ENCODE measurements at places on chromosomes 4 and X.

- no peak for DNase-seq
Measured at GRCh38 chr4:121765971-121766538, 1.1 kb upstream of the SMIM43 start.

DNA sequence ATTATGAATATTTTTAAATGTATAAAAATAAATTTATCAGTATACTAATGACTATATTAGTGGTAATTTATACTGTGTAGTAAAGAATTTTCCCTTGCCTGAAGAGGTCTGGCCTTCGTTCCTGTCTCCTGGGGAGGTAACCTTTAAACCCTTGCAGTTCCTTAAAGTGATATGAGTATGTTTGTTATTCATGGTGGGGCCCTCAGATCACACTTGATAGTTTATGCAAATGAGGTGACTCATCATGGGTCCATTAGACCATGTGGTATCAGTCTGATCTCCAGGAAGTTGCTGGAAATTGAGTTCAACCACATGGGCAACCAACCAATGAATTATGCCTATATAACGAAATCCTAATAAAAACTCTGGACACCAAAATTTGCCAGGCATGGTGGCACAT lies 904.1 kb downstream of the RPA4 start:
- DNase-seq: no peak

GRCh38 chrX:68286980-68287379 lies 146.3 kb downstream of the OPHN1 start:
- DNase-seq: no peak

DNA sequence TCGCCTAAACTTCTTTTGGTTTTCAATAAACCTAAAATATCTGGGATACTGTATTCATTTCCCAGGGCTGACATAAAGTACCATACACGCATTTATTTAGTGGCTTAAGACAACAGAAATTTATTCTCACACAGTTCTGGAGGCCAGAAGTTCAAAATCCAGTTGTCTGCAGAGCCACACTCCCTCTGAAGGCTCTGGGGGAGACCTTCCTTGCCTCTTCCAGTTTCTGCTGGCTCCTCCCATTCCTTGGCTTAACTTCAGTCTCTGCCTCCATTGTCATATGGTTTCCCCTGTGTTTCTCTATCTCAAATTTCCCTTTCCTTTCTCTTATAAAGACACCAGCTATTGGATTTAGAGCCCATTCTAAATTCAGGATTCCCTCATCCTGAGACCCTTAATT lies 44.4 kb downstream of the NR3C2 start:
- no peak for DNase-seq

DNA sequence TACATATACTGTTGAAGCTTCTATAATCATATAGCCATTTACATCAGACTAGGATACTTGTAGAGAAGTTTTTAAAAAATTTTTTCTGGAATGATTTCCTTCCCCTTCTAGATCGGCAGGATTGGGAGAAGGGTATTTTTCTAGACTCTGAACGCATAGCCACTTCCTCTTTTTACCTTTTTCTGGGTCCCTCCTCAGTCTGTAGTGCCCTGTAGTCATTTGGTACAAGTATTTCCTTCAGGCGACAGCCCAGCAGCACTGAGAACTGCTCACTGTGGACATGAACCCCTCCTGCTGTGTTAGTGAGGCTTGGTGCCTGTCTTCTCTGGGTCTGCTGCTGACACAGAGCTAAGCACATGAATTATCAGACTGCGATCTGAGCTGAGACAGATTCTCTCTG lies 255.4 kb downstream of the ARHGAP10 start:
- no peak for DNase-seq

- DNase-seq: no peak
Measured at GRCh38 chrX:2391869-2392606, 108.7 kb downstream of the DHRSX start.

DNA sequence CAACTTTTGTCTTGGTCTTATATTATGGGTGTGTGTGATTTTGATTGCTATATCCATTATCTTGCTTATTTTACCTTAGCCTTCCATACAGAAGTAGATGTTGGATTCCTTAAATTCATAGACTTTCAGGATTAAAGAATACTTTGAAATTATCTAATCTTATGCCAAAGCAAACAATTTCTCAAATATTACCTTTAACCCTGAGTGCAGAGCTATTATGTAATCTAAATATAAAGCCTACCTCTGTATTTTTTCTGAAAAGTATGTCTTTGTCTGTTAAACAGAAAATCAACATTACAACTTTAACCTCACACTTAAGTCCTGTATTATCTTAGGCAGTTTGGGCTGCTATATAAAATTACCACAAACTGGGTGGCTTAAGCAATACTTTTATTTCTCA lies 782.5 kb downstream of the STIM2 start:
- DNase-seq: no peak

DNA sequence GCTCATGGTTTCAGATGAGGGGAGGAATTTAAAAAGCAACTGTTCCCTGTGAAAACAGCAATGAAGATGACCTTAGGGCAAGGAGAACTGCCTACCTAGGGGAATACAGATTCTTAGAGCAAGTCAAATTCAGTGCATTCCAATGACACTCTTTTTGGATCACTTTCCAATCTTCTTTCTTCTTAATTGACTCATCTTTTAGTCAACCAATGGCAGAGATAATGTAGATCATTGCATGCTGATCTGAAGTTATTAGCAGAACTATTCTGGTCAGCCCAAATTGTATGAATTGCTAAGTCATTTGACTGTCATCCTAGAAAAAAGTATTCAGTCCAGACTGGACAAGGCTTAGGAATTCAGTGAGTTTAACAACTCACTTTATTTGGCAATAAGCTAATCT lies 12.6 kb upstream of the NR3C2 start:
- no peak for DNase-seq

DNA sequence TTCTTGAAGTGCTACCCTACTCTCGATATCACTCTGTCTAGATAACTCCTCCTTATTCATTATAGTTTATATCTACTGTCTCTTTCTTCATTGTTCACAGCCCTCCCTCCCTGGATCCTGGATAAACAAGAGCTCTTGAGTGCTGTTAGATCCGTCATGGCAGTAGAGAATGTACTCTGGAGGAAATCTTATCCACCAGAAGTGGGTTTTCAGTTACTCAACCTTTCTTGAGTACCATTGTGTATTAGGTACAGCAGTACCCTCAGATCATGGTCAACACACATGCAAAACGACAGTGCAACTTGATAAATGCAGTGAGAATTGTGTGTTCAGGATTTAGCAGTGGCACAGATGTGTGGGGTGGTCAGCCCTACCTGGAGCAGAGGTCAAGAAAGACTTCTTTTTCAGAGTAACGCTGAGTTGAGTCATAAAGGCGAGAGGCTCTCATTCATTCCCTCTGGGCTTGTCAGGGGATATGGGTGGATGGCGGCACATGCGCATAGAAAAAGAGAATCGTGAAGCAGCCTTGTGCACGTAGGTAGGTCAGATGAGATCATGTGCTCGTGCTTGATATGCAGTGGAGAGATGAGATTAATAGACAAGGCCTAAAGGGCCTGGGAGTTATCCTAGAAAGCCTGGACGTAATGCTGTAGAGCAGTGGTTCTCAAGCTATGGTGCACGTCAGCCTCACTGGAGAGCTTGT lies 89.5 kb downstream of the SNX25 start:
- no peak for DNase-seq

DNA sequence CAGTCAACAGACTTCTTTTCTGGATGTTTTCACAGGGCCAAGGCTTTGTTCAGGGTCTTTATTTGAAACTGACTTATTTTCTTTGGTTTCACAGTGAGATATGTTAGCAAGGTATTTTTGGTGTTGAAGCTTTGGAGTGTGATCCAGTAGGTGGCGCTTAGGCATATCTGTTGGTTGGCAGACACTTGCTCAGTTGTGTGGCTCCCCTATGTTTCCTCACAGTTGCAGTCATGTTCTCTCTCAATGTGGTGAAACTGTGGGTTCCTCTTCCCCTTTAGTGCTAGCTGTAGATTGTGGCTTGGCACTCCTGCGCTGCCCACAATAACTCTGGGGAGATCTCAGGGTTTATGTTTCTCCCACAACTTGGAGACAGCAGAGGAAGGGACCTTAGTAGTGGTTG lies 460.8 kb downstream of the SLITRK2 start:
- no peak for DNase-seq

DNA sequence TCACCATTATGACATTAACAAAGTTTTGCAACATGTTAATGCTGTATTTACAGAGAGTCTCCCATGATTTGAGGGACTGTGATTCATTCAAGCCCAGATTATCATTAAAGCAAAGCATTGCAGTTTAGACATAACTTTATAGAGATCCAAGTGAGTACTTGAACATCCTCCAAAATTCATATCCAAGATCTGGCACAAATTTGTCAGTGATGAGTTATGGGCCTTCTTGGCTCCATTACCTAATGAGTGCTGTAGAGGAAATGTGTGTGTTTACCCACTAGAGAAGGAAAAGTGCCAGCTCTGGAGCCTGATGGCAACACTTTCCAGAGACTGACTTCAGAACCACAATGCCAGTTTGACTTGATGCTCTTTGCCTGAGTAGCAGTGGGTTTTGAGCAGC lies 432.3 kb downstream of the GALNTL6 start:
- DNase-seq: no peak

- DNase-seq: no peak
Measured at GRCh38 chr4:20847124-20847747, 147.0 kb downstream of the PACRGL start.

GRCh38 chr4:72809208-72809607 lies 240.2 kb upstream of the ADAMTS3 start:
- no peak for DNase-seq

DNA sequence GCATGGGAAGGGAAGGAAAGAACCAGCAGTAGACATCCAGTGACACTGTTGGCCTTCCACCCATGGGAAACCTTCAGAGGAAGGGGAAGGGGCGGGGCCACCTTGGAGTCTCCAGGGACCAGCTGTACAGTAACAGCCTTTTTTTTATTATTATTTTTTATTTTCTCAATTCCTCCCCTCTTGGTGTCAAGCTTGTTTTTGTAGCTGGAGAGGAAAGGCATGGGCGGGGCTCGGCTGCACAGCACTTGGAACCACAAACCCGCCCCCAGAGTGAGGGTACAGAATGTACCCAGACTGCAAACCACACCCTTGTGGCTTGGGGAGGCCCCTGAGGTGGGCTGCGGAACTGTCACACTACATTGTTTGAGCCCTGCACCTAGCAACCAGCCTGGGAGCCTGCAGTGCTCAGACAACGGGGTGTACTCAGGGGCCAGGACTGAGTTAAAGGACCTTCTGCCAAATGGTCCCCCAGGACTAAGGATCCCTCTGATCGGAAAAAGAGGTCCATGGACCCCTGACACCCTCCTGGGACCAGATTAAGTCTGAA lies 45.7 kb downstream of the PRPS1 start:
- DNase-seq: peak; percentile 95

DNA sequence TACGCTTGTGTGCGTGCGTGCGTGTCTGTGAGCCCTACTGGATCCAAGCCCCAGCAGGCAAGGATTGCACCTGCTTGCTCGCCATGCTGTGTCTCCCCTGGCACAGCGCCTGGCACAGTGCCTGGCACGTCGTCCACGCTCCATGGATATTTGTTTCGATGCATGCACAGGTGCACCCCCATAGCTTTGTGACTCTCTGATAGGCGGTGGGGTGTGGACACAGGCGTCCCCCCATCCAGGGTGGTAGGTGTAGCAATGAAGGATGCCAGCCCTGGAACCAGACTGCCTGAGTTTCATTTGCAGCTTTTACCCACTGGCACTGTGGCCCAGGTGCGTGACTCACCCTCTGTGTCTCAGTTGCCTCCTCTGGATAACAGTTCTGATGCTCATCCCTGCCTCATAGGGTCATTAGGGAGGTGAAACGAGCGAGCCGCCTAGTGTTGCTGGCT lies 20.2 kb downstream of the PIGG start:
- DNase-seq: no peak

DNA sequence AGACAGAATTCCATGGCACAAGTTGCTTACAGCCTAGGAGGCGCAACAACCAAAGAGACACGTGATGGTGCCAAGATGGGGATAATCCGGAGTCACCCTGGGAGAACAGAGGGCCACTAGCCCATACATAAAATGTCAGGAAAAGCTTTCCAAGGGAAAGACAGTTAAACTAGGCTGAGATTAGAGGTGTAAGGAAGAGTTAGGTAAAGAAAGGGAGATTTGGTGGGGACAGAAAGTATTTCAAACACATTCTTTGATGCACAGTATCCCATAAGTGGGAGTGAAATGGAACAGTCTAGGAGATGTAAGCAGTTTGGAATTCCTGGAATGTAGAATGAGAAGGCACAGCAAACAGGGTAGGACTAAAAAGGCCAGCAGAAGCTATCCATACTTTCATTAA lies 860.9 kb upstream of the LCORL start:
- no peak for DNase-seq

DNA sequence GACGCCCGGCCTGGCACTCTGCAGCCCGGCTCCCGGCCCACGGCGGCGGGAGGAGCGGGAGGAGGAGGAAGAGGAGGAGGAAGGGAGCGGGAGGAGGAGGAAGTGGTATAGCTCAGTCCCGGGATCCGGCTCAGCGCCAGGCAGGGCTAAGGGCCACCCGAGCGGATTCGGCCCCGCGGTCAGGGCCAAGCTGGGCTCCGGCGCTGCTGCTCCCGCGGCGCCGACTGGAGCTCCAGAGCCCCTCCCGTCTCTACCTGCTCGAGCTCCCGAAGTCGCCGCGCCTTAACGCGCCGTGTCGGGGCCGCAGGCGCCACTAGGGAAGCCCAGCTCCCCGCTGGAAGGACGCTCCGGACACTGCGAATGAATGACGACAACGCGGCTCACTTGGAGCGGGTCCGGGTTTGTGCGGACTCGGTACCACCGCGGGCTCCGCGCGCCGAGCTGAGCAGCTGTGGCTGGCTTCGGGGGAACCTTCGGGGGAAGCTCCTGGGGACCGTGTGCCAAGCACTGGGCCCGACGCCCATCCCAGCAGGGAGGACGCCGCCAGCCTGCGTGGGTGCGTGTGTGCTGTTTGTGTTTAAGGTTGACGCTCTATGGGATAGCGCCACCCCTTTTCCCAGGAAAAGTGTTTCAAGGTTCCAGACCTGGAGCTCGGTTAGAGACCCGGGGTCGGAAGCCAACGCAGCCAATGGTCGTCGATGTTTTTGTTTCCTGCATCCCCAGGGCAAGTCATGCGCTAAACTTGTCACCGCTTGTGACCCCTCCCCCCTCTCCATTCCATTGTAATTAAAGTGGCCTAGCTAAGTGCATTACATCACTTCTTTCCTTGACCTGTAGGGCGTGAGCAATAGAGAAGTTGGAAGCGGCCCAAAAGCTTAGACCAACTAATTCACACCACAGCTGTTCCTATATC lies at the start of gene TBC1D9:
Gene TBC1D9, minus strand, starts transcription at position 67 of the 913 bp plus-strand sequence. CDS start 340 bp downstream, outside the sequence.
- DNase-seq: peak; percentile 21

GRCh38 chr4:35730414-35730813 lies 513.9 kb downstream of the ARAP2 start:
- no peak for DNase-seq

DNA sequence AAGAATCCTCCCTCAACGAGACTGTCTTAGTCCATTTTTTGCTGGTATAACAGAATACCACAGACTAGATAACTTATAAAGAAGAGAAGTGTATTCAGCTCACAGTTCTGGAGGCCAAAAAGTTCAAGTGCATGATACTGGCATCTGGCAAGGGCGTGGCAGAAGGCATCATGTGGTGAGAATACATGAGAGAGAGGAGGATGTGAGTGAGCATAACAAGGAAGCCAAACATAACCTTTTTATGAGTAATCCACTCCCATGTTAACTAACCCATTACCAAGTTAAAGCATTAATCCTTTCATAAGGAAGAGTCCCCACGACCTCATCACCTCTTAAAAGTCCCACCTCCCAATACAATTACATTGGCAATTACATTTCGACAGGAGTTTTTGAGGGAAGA lies 504.6 kb downstream of the IQCM start:
- no peak for DNase-seq
